ENCODE measurements at places on chromosomes 5 and 9. TPM values are rescaled to one million over a fixed set of nuclear protein-coding genes. Genes with fewer than 3 reads are reported as not detected.

DNA sequence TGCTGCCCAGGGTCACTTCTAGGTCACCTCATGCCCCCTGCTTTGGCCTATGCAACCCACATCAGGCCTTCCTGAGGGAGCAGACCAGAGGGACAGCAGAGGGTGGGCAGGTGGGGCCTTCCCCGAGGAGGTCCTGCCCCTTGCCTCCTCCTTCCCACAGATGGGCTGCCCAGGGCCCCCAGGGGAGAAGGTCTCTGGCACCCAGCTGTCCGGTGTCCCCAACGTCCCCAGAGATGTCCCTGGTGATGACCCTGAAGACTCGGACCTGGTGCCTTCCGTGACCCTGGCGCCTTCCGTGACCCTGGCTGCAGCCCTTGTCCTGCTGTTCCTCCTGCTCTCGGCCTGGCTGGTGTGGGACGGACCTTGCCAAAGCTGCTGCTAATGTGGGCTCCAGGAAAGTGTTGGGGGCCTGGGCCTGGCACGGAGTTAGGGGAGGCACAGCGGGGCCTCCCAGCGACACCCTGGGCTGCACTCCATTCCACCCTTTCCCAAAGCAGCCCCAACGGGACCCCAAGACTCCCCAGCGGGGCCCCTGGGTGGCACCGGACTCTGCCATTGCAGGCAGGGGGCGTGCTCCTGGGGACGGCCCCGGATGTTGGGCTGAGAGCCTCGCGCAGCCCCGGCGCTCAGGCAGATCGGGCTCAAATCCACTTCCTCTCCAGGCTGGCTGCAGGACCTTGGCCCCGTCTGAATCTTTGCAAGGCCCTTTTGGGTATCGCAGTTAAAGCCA, 6.8 kb upstream of the SLC2A6 start:
- DNase-seq, result no peak

DNA sequence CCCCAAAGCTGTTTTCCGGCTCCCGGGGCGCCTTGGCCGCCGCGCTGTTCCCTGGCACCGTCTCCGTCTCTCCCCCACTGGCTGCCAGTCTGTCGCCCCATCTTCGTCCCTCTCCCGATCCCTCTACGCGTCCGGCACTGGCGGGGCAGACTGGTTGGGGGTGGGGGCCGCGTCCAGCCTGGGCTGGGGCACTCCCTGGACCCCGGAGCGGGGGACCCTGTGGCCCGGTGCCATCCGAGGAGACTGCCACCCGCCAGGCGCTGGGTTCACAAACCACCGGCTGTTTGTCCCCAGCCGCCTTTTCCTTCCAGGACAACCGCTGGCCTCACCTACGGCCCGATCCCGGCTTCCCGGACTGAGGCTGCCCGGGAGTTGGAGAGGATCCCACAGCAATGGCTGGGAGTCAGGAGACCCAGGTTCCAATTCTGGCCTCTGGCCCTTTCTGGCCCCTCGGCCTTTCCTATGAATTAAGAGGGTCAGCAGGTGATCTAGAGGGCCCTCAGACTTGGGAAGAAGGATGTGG, 1.0 kb upstream of the FIBCD1 start:
- DNase-seq, result no peak

DNA sequence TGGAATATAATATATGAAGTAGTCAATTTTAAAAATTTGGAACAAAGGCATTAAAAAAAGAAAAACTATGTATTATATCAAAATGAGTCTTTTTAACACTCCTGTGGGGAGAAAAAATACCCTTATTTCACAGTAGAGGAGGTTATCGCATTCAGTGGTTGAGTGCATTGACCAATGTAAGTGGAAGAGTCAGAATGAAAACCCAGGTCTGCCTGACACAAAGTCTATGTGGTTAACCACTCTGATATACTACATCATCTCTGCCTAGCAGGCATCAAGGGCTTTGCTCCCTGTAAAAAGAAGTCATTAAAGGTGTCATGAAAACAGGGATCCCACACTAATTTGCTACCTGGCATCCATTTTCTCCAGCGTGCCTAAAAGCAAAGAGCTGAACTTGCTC, 417.2 kb upstream of the C9orf72 start:
- DNase-seq, result no peak

- DNase-seq, result no peak
These were observed 50.5 kb upstream of the COL5A1 start for GRCh38 chr9:134591082-134591571.

GRCh38 chr9:36151316-36152210, 15.0 kb downstream of the GLIPR2 start:
- DNase-seq, result peak; percentile 64

DNA sequence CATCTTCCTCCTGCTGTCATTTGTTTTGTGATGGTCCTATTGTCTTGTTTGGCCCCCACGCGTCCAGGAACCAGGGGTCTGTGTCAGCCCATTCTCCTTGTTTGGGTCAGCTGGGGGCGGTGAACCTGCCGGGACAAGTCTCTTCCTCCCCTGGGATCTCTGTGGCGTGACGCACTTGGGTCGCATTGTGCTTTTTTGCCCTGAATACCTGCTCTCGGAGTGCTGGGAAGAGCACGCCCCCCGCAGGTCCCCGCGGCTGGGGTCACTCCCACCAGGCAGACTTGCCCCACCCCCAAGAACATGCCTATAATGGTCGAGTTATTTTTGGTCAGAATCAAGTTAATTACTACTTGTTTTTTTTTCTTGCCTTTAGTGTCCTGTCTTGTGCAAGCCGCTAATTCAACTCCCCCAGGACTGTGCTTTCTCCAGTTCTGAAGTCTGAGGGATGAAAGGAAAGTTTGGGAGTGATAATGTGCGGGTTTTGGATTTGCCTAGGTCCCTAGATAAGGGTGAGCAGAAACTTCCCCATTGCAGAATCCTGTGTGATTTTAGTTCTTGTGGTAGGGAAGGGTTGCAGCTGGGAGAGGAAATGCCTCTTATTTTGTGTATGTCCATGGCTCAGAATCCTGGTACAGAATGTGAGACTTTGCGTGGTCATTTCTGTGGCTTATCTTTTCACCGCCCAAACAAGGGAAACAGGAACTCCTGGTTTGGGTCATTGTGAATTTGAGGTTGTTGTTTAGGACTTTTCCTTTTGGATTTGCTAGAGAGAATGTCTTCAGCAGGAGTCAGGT, 789 bp downstream of the ACER2 start:
- DNase-seq, result no peak

GRCh38 chr9:134896834-134897583, 16.4 kb downstream of the FCN2 start:
- no peak for DNase-seq

GRCh38 chr9:101880846-101881245, 142.4 kb upstream of the GRIN3A start:
- DNase-seq, result no peak

- peak; percentile 69 for DNase-seq
These were observed 163.6 kb downstream of the SREK1 start for GRCh38 chr5:66307647-66308241.

- no peak for DNase-seq
These were observed 135.2 kb upstream of the HMHB1 start for GRCh38 chr5:143676802-143677201.

DNA sequence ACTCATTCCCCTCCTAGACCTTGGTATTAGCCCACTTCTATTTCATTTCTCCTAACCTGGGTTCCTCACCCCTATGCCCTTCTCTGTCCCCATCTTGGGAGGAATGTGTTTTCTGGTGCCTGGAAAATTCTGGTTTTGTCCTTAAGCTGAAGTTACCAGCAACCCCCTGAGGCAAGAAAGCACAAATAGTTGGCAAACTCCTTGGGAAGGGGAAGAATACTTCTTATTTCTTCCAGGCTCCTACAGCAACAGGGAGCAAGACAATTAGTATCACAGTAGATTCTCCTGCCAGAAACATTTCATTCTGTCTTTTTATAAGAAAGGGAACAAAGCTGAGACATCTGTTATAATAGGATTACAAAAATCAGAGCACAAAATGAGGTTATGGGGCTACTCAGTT, 142.5 kb downstream of the SNCAIP start:
- DNase-seq, result no peak

- DNase-seq, result peak; percentile 40
These were observed 213.7 kb downstream of the DCP2 start for GRCh38 chr5:113190347-113190746.

GRCh38 chr9:96331236-96331947, 29.4 kb upstream of the HSD17B3 start:
- peak; percentile 39 for DNase-seq

DNA sequence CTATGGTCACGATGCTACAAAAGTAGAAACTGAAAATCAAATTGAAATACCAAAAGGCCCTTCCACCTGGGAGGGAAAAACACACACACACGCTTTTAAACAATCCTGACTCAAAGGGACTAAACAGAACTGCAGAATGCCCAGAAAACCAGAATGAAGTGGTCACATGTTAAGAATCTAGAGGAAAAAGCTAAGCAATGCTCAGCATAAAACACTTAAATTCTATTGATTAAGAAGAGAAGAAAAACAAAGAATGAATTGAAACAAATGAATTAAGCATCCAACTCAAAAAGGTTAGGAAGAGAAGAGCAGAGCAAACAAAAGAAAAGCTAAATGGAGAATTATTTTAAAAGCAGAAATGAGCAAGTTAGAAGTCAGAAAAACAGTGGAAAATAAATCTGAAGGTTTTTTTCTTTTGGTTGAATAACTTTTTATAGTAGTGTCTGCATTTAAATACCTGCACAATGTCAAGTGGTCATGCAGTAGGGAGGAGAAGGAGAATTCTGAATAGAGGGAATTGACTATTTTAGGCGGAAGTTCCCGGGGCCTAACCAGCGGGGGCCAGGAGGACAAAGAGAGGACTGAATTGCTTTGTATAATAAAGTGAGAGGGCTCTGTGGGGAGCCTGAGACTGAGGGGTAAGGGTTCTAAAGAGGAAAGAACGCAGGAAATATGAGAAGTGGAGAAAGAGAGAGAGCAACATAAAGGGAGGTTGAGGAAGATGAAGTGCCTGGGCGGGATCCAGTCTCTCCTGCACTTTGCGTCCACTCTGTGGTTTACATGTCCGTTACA, 146.8 kb downstream of the ATPSCKMT start:
- no peak for DNase-seq

DNA sequence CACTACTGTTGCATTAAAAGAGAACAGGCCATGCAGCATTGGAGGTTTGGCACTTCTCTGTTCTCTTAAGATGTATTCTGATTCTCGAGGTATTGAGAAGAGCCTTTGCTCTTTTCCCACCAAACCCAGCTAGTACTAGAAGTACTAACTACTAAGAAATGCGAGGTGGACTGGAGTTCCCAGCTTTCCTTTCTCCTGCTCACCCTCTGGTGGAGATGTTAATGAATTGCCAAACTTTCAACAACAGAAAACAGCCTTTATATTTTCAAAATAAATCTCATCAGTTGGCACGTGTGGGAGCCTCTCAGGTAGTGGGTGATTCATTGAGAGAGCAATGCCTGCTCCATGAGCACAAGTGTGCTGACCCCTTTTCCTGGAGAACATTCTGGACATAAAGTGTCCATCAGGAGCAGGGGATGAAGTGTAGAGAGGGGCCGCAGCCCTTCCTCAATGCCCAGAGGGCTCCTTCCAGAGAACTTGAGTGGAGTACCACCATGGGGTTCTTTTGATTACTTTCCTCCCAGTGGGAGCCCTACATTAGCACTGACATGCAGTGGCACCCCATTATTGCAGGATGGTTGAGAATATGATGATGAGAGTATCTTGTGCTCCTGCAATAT, 45.7 kb downstream of the TMEM174 start:
- DNase-seq, result peak; percentile 72

DNA sequence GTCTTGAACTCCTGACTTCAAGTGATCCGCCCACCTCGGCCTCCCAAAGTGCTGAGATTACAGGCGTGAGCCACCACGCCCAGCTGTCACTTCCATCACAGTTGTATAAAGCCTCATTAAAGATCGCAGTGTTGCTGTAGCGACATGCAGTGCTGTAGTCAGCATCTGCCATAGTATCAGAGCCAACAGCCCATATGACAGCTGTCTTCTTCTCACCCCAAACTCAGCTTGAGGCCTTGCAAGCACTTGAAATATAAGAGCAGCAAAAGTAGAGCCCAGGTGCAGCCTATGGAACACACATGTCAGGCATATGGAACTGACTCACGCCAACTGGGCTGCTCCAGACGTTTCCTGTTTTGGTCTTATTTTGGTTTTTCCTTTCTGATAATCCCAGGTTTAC, 167.8 kb downstream of the TRIO start:
- DNase-seq, result no peak

The DYNC2I2 gene
- total RNA-seq, result 37.1 TPM

The RNF224 gene
- total RNA-seq, result not detected

The NIPAL4 gene
- total RNA-seq, result 0.18 TPM

The IRGM gene
- total RNA-seq, result not detected

The LVRN gene
- total RNA-seq, result 0.18 TPM

The SLC28A3 gene
- 1.9 TPM for total RNA-seq

The INSL4 gene
- total RNA-seq, result not detected

The TAF11L10 gene
- not detected for total RNA-seq
